Activated CD4-positive, CD25-positive, alpha-beta regulatory T cell (primary cell): ENCODE measurements at places on chromosomes 3 and 15.

- DNase-seq: no peak
Observed at GRCh38 chr3:38616111-38616510, 33.4 kb downstream of the SCN5A start.

DNA sequence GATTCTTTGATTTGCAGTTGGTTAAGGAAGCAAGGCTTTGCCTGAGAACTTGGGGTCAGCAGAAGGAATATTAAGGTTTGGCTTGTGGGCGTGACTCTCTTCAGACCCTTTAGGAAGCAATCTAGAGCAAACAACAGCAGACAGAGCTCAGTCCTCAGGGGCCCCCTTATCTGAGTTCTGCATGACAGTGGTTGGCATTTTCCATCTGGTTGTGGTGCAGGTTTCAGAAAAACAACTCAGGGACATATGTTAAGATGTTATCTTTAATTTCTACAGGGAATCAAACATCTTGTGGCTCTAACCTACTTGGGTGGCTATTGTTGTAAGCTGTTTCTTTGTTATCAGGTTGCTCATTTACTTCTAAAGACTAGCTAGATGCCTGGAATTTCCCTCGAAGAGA is 141.4 kb downstream of the VPS8 start:
- no peak for DNase-seq

- DNase-seq: no peak
Observed at GRCh38 chr15:25391971-25392721, 46.7 kb downstream of the UBE3A start.

DNA sequence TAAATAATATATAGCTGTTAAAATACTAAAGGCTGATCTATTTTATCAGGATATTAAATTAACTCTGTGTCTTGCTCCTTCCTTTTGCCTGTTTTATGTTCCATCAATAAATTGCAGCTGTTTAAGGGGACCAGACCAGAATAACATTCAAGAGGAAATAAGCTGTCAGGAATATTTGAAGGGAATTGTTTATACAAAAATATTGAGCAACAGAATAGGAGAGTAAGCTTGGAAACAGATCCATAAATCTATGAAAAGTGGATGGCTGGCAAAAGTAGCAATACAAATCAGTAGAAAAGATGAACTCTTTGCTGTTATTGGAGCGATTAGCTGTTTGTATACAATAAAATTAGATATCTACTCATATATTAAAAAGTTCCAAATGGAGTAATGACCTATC is 36.2 kb upstream of the PLSCR2 start:
- no peak for DNase-seq

- no peak for DNase-seq
Observed at GRCh38 chr3:99842826-99843589, 25.3 kb downstream of the CMSS1 start.

GRCh38 chr3:158097593-158098308 is 8.5 kb downstream of the SHOX2 start:
- DNase-seq: peak; percentile 26

DNA sequence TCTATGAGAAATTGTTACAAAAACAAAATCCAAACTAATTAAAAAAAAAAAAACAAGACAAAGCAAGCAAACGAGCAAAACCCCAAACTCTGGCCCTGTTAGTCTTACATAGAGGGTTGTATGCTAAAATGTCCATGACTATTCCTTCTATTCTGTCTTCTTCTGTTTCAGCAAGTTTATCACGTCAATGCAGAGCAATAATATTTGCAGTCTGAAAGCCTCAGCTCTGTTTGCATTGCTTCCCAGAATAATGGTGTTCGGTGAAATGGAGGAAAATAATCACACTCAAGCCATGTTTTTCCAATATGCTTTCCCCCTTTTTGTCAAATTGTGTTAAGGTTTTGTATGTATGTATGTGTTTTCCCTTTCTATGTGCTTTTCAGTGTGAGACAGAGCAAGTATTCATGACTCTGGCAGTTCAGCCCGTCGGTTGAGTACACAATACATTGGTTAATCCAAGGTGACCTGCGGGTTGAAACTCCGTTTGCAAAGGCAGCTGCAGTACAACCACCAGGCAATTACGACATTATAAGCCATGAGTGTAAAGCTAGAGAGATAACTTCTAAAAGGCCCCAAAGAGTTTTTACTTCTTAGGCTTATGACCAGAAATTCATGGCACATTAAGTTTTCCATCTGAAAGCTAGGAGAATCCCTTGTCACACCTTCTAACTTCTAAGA is 34.9 kb upstream of the MAGI1 start:
- DNase-seq: no peak

DNA sequence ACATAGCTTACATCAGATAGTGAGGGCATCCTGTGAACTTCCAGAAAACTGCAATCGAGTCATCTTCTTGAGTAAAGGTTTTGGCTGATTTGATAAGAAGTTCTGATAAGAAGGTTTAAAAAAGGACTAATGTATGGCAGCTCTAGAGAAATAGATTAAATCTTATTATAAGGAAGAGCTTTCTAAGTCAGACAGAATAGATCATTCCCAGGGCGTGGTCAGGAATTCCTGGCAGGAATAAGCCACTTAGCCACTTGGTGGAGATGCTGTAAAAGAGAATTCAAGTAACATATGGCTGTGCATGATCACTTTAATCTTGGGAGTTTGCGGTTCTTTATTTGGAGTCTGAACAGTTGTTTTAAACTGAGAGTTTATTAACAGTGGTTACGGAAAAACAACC is 17.4 kb downstream of the PGBD4 start:
- no peak for DNase-seq

DNA sequence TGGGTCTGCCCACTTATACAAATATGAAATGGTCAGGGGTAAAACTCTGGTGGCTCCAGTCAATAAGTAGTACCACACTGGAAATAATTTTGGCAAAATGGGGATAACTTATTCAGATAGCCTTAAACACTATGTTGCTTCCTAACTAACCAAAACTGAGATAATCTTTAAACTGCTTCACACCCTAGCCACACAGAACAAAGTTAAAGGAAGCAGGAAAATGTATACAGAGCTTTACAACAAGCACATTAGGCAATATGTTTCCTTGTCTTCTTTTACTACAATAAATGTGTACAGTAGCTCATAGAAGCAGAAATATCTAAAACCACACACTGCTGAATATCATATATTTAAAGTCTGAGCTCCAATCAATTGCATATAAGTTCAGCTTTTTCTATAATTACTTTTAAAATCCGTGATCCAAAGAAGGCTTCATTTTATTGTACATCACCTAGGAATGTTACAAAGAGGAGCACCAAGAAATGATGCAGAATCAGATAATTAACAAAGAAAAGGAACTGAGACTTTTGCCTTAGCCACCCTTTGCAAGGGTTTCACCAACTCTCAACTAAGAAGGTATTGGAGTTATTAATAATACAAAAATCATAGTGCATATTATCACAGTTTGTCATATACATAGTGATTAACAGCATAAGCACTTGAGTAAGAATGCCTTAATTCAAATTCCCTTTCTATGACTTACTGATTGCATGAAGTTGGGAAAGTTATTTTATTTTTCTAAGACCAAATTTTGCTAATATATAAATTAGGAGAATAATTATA is 9.2 kb upstream of the SSR3 start:
- no peak for DNase-seq

- no peak for DNase-seq
Observed at GRCh38 chr15:27928386-27928785, 170.7 kb downstream of the OCA2 start.

- DNase-seq: no peak
Observed at GRCh38 chr3:9715764-9716437, 12.3 kb downstream of the CPNE9 start.

DNA sequence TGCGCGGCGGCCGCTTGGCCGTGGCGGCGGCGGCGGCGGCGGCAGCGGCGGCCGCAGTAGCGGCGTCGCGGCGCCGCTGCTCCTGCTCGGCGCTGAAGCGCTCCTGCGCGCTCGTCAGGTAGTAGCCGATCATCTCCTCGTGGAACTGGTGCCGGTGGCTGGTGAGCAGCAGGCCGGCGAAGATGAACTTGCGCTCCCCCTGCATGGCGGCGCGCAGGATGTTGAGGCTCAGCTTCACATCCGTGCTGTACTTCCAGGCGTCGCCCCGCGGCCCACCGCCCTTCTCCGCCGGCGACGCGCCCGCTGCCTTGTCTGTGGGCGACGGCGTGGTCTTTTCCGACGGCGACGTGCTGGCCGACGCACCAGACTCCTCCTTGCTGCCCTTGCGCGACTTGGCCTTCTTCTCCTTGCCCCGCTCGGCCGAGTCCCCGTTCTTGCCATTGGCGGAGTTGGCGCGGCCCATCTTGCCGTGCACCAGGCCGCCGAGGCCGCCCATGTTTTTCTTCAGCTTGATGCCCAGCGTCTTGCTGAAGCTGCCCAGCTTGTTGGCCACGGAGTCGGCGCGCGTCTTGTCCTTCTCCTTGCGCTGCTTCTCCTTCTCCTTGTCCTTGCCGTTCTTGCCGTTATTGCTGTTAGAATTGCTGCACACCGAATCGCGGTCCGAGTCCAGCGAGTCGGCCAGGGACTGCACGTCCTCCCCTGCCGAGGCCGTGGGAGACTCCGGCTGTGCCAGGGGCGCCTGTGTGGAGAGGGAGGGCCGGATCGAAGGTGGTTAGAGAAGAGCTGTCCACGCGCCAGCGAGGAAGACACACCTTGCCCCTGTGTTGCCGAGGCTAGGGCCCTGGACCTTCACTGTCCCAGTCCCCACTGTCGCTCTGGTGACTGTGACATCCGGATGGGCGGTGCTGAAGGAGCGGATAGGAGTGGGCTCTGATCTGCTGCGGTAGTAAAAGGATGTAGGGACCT is 157.6 kb downstream of the KLF13 start:
- DNase-seq: no peak

DNA sequence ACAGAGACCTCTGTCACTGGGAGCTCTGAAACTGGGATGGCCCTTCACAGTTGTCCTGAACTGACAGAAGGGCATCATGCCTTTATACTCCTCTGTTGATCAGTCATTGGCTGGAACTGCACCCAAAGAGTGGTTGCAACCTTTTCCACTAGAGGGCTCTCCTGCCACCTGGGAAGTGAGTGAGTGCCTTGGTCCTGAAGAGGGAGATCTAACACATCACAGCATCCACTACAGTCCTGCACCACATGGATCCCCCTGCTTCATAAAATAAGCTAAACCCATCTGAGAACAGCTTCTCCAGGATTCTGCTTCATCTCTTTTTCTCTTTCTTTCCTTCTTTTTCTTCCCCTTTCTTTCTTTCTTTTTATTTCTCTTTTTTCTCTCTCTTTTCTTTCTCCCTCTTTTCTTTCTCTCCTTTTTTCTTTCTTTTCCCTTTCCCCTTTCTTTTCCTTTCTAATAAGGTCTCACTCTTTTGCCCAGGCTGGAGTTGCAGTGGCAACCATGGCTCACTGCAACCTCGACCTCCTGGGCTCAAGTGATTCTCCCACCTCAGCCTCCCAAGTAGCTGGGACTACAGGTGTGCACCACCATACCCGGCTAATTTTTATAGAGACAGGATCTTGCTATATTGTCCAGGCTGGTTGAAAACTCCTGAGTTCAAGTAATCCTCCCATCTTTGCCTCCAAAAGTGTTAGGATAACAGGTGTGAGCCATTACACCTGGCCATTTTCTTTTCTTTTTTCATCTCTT is 42.8 kb upstream of the RAF1 start:
- DNase-seq: peak; percentile 9

GRCh38 chr15:34795267-34796081 is at the start of gene ACTC1:
Gene ACTC1, minus strand, starts transcription at chr15:34795549. Its CDS starts 741 bp downstream, at chr15:34794808.
- DNase-seq: no peak

DNA sequence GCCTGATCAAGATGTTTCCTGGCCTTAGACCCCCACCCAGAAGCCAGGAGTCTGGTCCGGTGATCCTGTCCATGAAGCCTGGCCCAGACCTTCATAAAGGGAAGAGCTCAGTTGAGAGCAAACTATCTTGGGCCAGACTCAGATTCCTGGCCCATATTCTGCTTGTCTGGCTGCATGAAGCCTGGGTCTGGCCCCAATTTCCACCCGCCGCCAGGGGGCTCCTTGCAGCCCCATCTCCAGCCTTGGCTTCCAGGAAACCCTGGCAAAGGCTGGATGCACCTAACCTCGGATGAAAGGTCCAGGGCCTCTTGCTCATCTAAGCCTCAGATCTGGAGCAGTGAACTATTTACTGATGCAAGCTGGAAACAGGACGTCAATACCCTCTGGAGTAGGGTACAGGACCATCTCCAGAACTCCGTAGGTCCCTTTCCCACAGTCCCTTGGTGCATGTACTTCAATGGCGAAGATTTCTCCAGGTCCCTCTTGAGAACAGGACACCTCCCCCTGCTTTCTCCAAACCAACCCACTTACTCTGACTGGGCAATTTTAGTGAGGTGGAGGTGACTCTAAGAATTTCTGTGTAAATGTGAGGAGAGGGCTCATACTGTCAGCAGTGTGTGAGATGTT is 5.6 kb downstream of the FOXL2 start:
- no peak for DNase-seq

GRCh38 chr3:117842086-117842485 is 1132.5 kb downstream of the TUSC7 start:
- DNase-seq: no peak

DNA sequence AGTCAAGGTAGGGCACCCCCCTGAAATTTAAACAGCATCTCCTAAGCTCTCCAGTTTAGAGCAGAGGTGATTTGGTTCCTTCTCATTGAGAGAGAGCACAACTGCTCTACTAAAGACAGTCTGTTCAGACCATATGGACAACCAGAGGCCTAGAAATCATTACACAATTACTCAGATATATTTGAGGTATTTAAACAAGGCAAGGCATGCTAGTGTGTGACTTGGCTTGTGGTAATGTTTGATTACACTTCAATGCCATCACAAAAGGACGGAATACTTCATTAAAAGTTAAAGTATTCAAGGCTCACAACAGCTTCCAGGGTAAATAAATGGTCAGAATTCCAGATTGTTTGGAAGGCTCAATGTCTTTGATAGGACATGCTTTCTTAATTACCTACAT is 110.2 kb downstream of the LRTM1 start:
- no peak for DNase-seq
